ENCODE measurements at places on chromosomes 1 and 21. TPM values are rescaled to one million over a fixed set of nuclear protein-coding genes. Genes with fewer than 3 reads are reported as not detected.

The RAB3B gene
- polyA plus RNA-seq: 0.14 TPM

The MAP3K21 gene
- polyA plus RNA-seq: 0.14 TPM

The HENMT1 gene
- polyA plus RNA-seq: 0.61 TPM

The HPCAL4 gene
- polyA plus RNA-seq: 0.69 TPM

The PKLR gene
- not detected for polyA plus RNA-seq

The CCDC27 gene
- polyA plus RNA-seq: not detected

The CD1B gene
- polyA plus RNA-seq: not detected

The GPATCH4 gene
- 67.5 TPM for polyA plus RNA-seq

The VSIG8 gene
- not detected for polyA plus RNA-seq

GRCh38 chr1:162560303-162561036, 1.1 kb upstream of the UAP1 start:
- no peaks in the 10 kb centered on the region for H3K27me3 ChIP-seq
- peaks cover 8% of the 10 kb centered on the region for H3K4me1 ChIP-seq
- no peak for DNase-seq
- peak overlapping the region; percentile 92 for H3K27ac ChIP-seq
- H3K4me3 ChIP-seq: peak overlapping the region; percentile 65

DNA sequence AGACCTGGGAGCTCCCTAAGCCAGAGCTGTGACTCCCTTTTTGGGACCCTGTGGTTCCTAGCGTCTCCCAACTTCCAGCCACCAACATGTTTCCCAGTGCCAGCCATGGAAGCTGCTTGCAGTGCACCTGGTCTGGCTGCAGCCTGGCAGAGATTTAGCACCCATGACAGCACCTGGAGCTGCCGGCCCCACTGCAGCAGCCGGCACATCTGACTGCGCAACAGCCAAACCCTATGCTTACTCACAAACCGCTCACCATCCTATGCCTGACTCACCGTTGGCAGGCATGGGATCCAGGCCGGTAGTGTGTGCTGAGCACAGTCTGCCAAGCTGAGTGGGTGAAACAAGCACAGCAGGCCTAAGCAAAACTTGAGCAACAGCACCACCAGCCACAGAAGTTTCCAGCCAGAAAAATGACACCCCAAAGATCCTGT, 435.9 kb upstream of the PRMT6 start:
- H3K4me3 ChIP-seq: no peak overlapping the region
- no peaks in the 10 kb centered on the region for H3K27me3 ChIP-seq
- no peak for DNase-seq
- no peak overlapping the region for H3K27ac ChIP-seq
- H3K4me1 ChIP-seq: no peaks in the 10 kb centered on the region
- no peaks in the 10 kb centered on the region for H3K36me3 ChIP-seq

GRCh38 chr1:179761296-179761695, 18.2 kb downstream of the FAM163A start:
- no peak overlapping the region for H3K27ac ChIP-seq
- H3K36me3 ChIP-seq: no peaks in the 10 kb centered on the region
- no peaks in the 10 kb centered on the region for H3K27me3 ChIP-seq
- H3K4me3 ChIP-seq: no peak overlapping the region
- no peak for DNase-seq

DNA sequence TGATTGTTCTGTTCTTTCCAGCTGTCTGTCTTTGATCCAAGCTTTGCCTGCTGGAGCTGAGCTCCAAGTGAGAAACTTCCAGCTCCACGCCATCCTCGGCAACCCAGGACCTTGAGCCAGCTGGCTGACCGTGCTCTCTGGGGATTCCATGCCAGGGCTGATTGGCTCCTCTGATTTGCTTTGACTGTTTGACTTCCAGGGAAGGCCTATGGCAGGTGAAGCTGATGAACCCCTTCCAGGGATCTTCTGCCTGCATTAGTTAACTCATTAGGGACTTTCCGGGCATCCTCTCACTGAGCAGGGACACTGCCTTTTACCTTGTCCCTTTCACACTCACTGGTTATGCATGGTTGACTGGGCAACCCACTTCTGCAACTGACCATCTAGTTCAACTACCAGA, 406.1 kb downstream of the RPS6KC1 start:
- no peaks in the 10 kb centered on the region for H3K27me3 ChIP-seq
- H3K27ac ChIP-seq: no peak overlapping the region
- H3K4me1 ChIP-seq: peaks cover 5% of the 10 kb centered on the region
- DNase-seq: no peak
- H3K36me3 ChIP-seq: no peaks in the 10 kb centered on the region

- H3K27me3 ChIP-seq: no peaks in the 10 kb centered on the region
- no peak overlapping the region for H3K4me3 ChIP-seq
- no peaks in the 10 kb centered on the region for H3K4me1 ChIP-seq
- H3K36me3 ChIP-seq: no peaks in the 10 kb centered on the region
- DNase-seq: no peak
Measured at GRCh38 chr1:62589321-62589720, 8.0 kb upstream of the ANGPTL3 start.

GRCh38 chr1:61825393-61825792, 83.1 kb downstream of the PATJ start:
- no peaks in the 10 kb centered on the region for H3K36me3 ChIP-seq
- no peaks in the 10 kb centered on the region for H3K27me3 ChIP-seq
- no peaks in the 10 kb centered on the region for H3K4me1 ChIP-seq
- H3K4me3 ChIP-seq: no peak overlapping the region
- no peak for DNase-seq
- no peak overlapping the region for H3K27ac ChIP-seq

DNA sequence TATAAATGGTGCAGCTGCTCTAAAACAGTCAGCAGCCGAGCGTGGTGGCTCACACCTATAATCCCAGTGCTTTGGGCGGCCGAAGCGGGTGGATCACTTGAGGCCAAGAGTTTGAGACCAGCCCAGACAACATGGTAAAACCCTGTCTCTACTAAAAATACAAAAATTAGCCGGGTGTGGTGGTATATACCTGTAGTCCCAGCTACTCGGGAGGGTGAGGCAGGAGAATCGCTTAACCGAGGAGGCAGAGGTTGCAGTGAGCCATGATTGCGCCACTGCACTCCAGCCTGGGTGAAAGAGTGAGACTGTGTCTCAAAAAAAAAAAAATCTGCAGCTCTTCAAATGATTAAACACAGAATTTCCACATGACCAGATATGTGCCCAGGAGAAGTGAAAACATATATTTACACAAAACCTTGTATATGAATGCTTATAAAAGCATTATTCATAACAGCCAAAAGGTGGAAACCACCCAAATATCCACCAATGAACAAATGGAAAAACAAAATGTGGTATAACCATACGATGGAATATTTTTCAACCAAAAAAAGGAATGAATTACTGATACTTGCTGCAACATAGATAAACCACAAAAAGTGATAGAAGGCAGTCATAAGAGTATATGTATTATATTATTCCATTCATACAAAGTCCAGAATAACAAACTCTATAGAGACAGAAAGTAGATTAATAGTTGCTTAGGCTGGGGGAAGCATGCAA, 14.1 kb downstream of the EPS15 start:
- peaks cover 22% of the 10 kb centered on the region for H3K36me3 ChIP-seq
- H3K27ac ChIP-seq: no peak overlapping the region
- H3K4me1 ChIP-seq: peaks cover 8% of the 10 kb centered on the region
